ENCODE measurements at places on chromosomes 3 and 15.

DNA sequence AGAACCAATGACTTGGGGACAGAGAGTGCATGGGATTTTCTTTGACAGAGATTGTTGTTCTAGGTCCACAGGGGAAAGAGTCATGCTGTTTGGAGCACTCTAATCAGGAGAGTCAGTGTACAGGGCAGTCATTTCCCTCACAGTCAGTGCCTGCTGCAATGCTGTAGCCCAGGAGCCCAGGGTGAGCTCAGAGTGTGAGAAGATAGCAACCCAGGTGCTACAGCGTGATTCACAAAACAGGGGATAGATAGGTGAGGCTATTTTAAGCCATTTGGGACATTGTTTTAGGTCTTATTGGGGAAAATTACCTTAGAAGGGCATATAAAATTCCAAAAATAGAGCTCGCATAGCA, 37.3 kb downstream of the LNP1 start:
- no peak for DNase-seq

DNA sequence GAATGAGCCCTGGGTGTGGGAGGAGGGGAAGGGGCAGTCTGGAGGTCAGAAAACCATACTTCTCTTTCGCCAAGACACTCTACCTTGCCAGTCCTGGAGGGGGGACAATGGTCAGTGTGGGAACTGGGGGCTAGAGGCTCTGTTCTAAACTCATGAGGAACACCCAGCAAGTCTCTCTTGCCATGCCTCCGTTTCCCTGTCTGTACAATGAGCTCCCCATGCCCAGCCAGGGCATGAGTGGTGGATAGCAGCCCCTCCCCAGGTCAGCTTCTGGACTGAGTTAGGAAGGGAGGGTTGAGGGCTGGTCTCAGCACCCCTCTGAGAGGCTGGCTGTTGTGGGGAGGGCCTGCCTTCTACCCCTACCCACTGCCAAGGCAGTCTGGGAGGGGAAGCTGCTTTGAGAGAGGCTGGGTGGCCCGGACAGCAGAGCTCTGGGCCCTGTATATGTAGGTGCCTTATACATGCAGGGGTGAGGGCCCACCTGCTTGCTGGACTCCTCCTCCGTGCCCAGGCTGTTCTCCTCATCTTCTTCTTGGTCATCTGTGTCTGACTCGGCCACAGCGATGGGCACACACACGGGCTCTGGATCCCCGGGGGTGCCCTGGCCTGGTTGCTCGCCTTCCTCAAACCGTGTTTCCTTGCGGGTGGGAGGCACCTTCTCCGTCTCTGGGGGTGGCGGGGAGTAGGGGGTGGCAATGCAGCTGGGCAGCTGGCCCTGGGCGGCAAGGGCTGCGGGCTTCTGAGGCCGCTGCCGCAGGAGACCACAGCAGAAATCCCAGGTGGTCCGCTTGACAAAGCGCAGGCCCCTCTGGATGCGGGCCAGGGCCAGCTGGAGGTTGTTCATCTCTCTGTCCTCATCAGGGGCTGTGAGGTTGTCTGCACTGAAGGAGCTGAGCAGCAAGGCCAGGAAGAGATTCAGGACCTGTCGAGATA, 68.8 kb downstream of the SCN5A start:
- DNase-seq: no peak

DNA sequence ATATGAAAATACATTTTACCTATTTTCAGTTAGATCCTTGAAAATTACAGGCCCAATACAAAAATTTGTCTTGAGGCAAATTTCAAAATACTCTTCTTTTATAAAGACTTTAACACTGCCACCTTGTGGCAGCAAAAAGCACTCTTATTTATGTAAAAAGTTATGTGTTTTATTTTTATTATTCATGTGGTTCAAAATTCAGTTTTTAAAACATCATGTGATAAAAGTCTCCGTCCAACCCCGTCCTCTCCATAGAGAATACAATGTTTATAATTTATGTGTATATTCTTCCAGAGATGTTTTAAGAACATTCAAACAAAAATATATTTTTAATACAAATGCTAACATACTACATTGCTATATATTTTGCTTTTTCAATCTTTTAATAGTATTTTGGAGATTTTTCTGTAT, 36.9 kb upstream of the TRIM59 start:
- DNase-seq: no peak

GRCh38 chr15:96353930-96354730, 23.6 kb downstream of the NR2F2 start:
- DNase-seq: no peak

DNA sequence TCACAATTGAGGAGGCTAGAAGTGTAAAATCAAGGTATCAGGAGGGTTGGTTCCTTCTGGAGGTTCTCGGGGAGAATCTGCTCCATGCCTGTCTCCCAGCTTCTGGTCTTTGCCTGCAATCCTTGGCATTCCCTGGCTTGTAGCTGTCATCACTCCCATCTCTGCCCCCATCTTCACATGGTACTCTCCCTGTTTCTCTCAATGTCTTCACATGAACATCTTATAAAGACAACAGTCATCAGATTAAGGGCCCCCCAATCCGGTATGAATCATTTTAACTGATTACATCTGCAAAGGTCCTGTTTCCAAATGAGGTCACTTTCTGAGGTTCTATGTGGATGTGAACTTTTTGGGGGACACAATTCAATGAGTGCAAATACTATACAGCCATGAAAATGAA, 113.0 kb upstream of the GALNT15 start:
- no peak for DNase-seq

DNA sequence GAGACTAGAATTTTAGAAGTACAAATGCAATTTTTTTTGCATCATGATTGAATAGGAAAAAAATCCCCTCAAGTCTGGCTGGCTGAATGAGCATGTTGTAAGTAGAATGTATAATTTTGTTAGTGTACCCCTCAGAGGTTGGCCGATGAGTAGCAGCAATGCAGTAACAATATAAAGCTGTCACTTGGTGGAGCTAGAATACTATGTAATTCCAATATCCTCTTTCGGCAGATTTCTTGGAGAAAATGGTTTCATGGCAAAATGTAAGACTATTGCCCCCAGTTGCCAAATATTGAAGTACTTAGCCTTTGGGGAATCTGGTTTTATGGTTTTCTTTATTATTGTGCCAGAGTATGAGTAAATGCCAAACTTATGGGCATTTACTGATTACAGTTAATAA, 39.8 kb upstream of the SGO1 start:
- DNase-seq: no peak

GRCh38 chr3:183285828-183286457, 32.9 kb downstream of the B3GNT5 start:
- no peak for DNase-seq

- DNase-seq: no peak
These were observed 205.9 kb upstream of the HES1 start for GRCh38 chr3:193929921-193930646.

DNA sequence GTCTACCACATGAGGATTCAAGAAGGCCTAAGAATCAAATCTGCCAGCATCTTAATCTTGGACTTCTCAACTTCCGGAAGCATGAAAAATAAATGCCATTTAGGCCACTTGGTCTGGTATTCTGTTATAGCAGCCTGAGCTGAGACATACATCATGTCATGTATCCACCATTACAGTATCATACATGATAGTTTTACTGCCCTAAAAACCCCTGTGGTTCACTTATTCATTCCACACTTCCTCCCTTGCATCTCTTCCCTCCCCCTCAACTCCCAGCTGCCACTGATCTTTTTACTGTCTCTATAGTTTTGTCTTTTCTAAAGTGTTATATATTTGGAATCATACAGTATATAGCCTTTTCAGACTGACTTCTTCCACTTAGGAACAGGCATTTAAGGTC, 161.8 kb downstream of the SNRK start:
- DNase-seq: no peak

GRCh38 chr3:147412917-147413685, 3.9 kb downstream of the ZIC1 start:
- no peak for DNase-seq

DNA sequence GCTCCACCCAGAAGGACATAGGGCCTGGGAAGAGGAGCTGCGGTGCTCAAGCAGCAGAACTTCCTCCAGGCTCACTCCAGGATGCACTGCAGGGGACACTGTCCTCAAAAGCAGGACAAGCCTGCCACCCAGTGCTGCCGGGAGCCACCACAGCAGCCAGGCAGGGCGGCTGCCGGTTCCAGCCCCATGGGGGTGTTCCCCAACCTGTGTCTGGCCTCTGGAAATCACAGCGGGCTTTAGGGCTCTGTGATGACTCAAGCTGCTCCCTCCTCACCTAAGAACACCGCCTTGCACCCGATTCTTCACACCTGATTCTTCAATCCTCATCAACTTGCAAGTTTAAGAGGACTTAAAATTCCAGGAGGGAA, 71.9 kb upstream of the SLC6A11 start:
- DNase-seq: no peak

DNA sequence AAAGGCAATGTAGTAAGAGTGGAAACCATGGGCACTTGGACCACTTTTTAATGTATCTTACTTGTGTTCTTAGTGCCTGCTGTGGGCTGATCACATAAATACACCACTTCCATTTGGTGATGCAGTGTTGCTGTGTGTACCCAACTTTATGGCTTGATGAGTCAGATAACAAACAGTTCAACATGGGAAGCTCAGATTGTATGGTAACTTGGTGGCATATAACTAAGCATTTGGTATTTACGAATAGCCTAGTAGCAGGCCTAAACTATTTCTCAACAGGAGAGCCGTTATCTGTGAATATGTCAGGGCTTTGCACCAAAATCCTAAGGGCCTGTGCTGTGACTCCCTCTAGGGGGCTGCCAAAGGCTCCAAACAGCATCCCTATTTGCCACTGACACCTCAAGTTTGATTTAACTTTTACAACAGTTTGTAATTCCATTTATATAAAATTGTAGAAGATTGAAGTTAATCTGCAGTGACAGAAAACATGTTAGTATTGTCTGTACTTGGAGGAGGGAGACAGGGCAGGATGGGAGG, 640.4 kb upstream of the CADM2 start:
- DNase-seq: no peak

GRCh38 chr3:76585794-76586392, 454.0 kb upstream of the ROBO2 start:
- no peak for DNase-seq

- no peak for DNase-seq
These were observed at the start of gene FBLN2 for GRCh38 chr3:13548696-13549622. TSS of gene FBLN2 (plus strand) at chr3:13549125. CDS start at chr3:13570356, 21,231 bp downstream.

GRCh38 chr3:13037458-13038117, 35.6 kb downstream of the IQSEC1 start:
- DNase-seq: no peak

DNA sequence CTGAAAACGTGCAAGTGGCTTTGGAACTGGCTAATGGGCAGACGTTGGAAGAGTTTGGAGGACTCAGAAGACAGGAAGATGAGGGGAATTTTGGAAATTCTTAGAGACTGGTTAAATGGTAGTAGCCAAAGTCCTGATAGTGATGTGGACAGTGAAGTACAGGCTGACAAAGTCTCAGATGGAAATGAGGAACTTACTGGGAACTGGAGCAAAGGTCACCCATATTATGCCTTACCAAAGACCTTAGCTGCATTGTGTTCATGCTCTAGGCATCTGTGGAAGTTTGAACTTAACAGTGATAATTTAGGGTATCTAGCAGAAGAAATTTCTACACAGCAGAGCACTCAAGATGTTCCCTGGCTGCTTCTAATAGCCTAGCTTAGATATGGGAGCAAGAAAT, 28.6 kb upstream of the SERPINI2 start:
- DNase-seq: no peak

DNA sequence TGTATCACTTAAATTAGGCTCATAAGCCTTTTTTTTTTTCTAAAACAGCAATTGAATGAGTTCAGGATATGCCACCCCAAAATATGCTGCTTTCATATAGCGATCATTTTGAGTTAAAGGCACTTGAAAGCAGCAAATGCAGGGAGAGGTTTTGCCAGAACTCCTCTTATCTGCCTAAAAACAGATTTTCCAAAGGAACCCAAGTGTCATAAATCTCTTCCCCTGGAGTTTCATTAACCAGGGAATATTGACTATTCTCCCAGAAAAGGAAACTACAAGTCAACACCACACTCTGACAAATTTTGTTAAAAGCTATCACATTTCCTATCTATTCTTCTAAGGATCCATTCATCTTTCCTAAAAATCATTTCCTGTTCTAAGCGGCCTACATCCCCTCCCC, 11.3 kb downstream of the DNAAF4 start:
- DNase-seq: no peak

DNA sequence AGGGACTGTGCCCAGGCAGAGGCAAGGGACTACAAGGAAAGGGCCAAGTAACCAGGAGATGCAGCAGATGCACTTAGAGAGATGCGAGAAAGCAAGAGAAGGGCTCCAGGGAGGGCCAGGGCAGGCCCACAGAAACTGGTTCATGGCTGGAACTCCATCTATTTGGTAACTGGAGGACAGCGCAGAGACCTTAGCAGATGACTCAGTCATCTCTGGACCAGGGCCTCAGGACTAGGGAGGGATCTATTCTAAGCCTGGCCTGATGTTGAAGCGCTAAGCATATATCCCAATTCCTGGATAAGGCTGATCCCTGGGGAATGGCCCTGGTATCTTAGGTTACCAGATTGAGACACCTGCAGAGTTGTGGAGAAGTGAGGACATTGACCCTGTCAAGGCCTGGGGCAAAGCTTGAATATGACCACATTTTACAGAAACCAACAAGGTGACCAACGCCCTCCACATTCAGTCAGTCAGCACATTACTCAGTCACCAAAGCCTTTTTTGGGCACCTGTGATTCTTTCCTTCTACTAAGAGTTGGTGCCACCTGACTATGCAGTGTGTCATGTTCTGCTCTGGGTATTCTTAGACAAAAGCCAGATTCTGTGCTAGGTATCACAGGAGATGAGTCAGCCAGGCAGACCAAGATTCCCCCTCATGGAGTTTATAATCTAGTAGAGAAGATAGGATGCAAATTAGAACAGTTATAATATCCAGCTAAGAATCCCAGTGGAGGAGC, 68.4 kb upstream of the SLCO3A1 start:
- DNase-seq: no peak

- no peak for DNase-seq
These were observed 194.3 kb downstream of the RORA start for GRCh38 chr15:61034678-61035291.

- no peak for DNase-seq
These were observed 155.5 kb upstream of the TMC3 start for GRCh38 chr15:81529481-81529880.

DNA sequence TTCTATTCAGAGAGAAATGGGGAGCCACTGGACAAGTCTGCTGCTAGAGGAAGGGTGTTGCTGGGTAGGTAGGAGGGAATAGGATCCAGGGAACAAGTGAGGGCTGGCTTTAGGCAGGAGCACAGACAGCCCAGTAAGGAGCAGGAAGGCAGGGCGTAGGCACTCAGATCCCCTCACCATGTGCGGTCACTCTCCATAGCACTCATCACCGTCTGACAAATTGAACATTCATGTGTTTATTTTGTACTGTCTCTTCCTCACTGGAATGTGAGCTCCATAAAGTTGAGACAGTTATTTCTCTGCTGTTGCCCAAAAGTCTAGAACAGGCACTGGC, 24.2 kb upstream of the LRRC34 start:
- DNase-seq: no peak

- DNase-seq: no peak
These were observed 47.9 kb downstream of the RGMA start for GRCh38 chr15:93041159-93041547.

DNA sequence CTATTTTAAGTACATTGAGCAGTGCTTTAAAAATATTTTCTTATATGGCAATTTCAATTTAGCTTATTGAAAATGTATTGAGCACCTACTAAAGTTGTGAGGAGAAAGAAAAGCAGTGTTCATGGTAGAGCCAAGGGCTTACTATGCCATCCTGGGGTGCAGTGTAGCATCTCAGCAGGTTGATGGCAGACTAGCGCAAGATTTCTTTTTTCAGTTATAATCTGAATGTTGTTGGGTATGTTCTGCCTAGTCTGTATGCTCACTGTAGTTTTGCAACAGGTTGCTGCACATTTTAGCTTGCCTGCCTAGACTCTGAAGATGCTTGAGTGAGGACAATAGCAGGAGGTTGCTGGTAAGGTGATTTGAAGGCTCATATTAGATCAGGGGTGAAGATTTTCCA, 103.1 kb upstream of the UNC13C start:
- no peak for DNase-seq
